ENCODE measurements at places on chromosomes 3 and 15. TPM values are rescaled to one million over a fixed set of nuclear protein-coding genes. Genes with fewer than 3 reads are reported as not detected.

DNA sequence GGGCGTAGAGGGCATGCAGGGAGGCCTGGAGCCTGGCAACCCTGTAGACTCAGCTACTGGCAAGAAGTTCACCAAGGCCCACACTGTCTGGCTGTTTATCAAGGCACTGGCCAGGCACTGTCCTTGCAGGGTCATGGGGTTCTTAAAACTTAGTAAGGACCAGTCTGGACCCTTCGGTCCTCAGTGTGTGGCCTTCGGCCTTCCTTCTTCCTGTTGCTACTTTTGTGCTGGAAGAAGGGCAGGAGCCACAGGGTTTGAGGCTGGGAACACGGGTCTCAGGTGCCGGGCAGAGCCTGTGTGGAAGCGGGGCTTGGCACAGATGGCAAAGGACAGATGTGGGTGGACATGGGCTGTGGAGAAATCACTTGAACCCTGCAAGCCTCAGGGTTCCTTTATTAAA, 76.6 kb downstream of the SNRK start:
- H3K36me3 ChIP-seq, result peaks cover 4% of the 10 kb centered on the region
- peak overlapping the region; percentile 55 for H3K27ac ChIP-seq
- no peak for DNase-seq
- no peak overlapping the region for H3K4me3 ChIP-seq
- H3K4me1 ChIP-seq, result no peaks in the 10 kb centered on the region

DAG1 gene
- polyA plus RNA-seq, result 4.7 TPM

DNA sequence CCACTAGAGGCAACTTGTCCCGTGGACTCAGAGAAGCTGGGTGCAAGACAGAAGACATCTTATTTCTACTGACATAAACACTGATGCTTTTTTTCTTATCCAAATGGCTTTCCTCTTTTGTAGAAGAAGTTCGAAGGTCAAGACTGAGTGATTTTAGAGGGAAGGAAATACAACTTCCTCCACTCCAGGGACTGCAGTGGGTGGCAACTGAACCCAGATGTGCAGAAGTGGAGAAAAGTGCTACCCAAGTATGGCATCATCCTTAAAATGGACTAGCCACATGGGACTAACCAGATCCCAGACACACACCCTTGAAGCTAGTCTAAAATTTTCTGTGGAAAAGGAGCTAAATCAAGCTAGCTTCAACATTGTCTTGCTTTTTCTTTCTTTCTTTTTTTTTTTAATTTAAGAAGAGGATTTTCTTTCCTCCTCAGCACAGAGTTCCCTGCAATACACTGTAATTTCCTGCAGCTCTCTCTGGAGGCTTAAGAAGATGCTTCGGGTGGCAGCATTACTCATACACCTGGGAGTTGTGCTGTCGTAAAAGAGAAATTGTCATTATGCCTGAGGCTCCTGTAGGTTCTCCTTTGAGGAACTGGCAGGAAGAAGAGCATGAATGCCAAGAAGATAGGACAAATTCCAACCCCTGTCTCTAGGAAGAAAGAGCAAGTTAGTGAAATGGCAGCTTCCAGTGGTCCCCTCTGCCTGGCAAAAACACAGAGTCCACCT, 3.8 kb upstream of the FRMD4B start:
- H3K27ac ChIP-seq, result no peak overlapping the region
- H3K4me1 ChIP-seq, result peaks cover 11% of the 10 kb centered on the region
- H3K4me3 ChIP-seq, result no peak overlapping the region
- H3K27me3 ChIP-seq, result peaks cover 23% of the 10 kb centered on the region

DNA sequence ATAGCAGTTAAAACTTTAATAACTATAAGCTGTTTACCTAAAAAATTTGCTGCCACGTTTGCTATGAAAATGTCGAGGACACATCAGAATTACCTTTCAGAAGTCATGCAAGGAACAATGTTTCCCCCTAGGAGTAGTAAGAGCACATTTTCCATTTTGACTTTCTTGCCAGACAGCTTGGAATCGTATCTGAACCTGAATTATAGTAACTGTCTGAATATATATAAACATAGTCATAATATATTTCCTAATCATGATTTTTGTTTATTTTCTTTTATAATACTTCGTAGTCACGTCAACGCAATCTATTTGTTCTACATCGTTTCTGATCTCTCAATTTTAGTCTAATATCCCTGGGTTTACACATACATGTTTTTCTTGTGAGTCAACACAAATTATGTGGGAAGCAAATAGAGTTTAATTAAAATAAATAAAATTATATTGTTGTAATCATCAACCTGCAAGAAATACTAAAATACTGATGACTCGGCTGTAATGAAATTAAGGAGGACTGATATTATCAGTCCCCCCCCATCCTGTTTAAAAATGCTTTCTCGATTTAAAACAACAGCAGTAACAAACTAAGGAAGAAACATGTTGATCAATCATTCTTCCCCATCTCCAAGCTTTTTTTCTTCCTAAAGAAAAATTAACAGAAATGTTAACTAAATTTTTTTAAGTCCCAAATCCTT, 78.4 kb downstream of the MME start:
- no peaks in the 10 kb centered on the region for H3K27me3 ChIP-seq
- peaks cover 2% of the 10 kb centered on the region for H3K4me1 ChIP-seq
- DNase-seq, result no peak
- H3K27ac ChIP-seq, result no peak overlapping the region
- no peak overlapping the region for H3K4me3 ChIP-seq

GRCh38 chr3:76565496-76566210, 474.2 kb upstream of the ROBO2 start:
- H3K36me3 ChIP-seq, result no peaks in the 10 kb centered on the region
- no peak overlapping the region for H3K4me3 ChIP-seq
- DNase-seq, result no peak
- H3K27me3 ChIP-seq, result no peaks in the 10 kb centered on the region

WNT5A gene
- polyA plus RNA-seq, result not detected

DNA sequence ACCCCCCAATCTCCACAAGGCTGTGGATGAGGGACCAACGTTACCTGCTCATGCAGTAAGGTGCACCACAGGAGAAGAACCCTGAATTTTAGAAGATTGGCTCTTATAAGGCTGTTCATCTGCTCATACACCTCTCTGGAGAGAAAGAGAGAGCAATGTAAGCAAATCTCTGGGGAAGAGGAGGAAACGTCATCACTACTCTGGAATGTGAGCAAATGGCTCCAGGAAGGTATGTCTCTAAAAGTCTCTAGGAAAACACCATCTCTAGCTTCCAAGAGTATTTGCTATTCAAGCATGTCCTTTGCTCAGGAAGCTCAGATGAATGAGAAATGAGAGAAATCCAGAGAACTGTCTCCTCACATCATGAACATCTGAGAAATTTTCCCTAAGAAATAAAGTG, 235.4 kb downstream of the TBL1XR1 start:
- H3K4me3 ChIP-seq, result no peak overlapping the region
- no peak for DNase-seq
- no peak overlapping the region for H3K27ac ChIP-seq
- H3K27me3 ChIP-seq, result no peaks in the 10 kb centered on the region
- H3K36me3 ChIP-seq, result no peaks in the 10 kb centered on the region

GRCh38 chr15:60590935-60591495, 112.1 kb upstream of the ICE2 start:
- peak; percentile 15 for DNase-seq
- no peaks in the 10 kb centered on the region for H3K36me3 ChIP-seq
- peak overlapping the region; percentile 93 for H3K4me3 ChIP-seq
- H3K27ac ChIP-seq, result peak overlapping the region; percentile 84
- H3K4me1 ChIP-seq, result peaks cover 24% of the 10 kb centered on the region

Measured in naive thymus-derived CD8-positive, alpha-beta T cell (primary cell).